ENCODE measurements at places on chromosomes 4 and X. TPM values are rescaled to one million over a fixed set of nuclear protein-coding genes. Genes with fewer than 3 reads are reported as not detected.

The MTTP gene
- polyA plus RNA-seq, result 84.7 TPM

The KCNE5 gene
- 1.4 TPM for polyA plus RNA-seq

The ALPK1 gene
- polyA plus RNA-seq, result 0.89 TPM

The PRKG2 gene
- 0.04 TPM for polyA plus RNA-seq

The DKK2 gene
- not detected for polyA plus RNA-seq

The FAT1 gene
- polyA plus RNA-seq, result 193 TPM

The SYN1 gene
- polyA plus RNA-seq, result not detected
